Left ventricle myocardium superior (tissue), 1 donor: ENCODE measurements at places on chromosomes 2 and 18.

DNA sequence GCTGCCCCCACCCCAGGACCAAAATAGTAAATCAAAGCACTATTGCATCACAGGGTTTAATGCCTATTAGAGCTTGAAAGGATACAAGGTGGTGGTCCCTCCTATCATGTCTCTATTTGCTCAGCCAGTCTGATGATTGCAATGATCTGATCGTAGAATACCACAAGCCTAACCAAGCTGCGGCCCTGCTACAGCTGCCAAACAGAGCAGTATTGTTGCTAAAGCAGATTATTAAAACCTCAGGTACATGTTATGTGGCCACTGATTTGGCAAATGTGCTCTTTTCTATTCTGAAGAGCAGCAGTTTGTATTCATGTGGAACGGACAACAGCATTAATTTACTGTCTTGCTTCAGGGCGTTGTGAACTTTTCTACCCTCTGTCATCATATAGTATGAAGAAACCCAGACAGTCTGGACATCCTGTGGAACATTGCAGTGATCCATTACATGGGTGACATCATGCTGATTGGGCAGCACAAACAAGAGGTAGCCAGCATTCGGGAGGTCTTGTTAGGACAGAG is 8.4 kb upstream of the VAPA start:
- no peak for DNase-seq

DNA sequence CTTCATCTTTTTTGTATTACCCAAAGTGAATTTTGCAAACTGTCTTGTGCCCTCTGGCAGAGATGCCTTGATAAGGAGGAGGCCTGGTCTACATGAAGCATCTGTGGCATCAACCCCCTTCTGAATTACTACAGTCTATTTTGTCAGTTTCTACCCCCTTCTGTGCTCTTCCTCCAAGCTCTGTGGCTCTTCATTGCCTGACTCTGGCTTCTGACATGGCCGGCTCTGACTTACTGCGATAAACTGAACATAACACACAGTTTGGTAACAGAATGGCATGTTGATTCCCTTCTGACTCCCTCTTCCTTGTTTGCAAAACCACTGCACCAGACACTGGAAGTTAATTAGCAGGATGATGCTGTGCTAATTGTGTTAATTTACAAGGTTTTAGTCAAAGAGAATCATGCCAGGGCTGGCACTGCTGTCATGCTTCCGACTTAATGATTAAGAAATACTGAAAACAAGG is 122.5 kb downstream of the FIGN start:
- no peak for DNase-seq

GRCh38 chr2:52402128-52402527 is 1365.5 kb upstream of the CHAC2 start:
- no peak for DNase-seq

GRCh38 chr2:238369591-238370040 is 49.3 kb downstream of the TRAF3IP1 start:
- no peak for DNase-seq

GRCh38 chr2:152740743-152741328 is 22.4 kb downstream of the ARL6IP6 start:
- no peak for DNase-seq

GRCh38 chr2:107133412-107133811 is 247.4 kb upstream of the ST6GAL2 start:
- no peak for DNase-seq

DNA sequence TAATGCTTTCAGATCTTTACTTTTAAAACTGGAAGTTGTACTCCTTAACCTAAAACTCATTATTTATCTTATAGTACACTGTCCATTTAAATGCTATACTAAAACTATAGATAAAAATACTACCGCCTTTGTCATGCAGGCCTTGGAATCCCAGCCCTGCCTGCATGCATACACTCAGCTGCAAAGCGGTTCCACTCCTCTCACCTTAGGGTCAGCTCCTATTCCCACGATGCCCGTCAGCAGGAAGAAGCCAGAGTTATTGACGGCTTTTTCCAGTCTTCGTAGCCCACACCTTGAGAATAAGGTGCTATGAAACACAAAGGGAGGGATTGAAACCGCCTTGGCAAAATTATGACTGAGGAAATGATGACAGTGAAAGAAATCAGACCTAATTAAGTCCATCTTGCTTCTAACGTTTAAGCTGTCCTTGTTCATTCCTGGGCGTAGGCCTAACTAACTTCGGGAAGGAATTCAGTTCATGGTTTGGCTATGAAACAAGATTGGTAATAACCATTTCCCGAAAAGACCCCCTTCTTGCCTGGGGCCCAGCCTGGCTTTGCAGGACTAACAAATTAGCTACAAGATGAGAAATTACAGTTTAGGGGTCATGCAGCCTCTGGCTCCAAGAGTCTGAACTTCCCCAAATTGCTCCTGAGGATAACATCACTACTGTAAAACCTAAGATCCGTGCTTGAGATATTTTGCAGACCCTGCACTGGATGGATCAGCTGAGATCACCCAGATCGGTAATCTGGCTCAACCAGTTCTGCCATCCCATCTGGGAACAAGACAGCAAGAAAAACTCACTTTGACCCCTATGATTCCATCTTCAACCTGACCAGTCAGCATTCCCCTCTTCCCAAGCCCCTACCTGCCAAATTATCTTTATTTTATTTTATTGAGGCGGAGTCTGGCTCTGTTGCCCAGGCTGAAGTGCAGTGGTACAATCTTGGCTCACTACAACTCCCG is 17.1 kb downstream of the EPB41L5 start:
- DNase-seq, result no peak

DNA sequence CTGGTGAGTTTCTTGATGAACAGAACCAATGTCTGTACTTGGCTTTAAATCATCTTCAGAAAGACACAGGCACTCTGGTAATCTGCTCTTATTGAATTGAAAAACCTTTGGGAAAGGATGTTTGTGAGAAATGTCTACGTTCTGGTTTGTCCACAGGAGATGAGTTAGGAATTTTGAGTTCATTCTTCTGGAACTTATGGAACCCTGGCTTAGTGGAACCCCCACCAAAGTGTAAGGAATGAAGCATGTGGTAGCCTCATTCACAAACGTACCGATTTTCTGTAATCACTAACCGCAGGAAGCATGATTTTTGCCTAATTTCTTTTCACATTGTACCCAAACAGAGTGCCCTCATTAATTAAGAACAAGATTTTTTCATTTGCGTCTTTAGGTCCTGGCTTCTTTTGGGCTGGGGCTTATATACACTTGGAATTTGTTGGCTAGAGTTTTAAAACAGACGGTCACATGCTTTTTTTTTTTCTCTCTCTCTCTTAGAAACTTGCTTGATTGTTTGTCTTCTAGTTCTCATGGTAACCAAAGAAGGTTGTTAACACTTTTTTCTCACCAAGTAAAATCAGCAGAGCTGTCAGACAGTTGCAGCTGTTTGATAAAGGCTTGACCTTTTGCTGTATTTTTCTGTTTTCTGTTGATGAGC is 314.1 kb upstream of the THUMPD2 start:
- DNase-seq, result no peak

DNA sequence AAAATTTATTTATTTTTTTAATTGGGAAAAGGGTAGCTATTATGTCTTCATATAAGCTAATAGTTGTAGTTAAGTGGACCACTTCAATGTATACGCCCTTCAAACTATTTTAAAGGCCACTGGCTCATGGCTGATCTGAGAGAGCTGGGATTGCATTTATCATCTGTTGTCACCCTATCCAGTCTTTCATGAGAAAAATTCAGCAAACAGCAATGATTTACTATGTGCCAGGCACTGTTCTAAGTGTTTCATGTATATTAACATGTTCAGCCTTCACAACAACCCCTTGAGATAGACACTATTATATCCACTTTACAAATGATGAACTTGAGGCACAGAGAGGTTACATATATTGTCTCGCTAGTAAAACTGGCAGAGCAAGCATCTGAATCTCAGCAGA is 66.1 kb upstream of the ZNF397 start:
- no peak for DNase-seq

- DNase-seq, result no peak
Measured at GRCh38 chr2:232874677-232875223, 4.7 kb downstream of the SNORC start.

DNA sequence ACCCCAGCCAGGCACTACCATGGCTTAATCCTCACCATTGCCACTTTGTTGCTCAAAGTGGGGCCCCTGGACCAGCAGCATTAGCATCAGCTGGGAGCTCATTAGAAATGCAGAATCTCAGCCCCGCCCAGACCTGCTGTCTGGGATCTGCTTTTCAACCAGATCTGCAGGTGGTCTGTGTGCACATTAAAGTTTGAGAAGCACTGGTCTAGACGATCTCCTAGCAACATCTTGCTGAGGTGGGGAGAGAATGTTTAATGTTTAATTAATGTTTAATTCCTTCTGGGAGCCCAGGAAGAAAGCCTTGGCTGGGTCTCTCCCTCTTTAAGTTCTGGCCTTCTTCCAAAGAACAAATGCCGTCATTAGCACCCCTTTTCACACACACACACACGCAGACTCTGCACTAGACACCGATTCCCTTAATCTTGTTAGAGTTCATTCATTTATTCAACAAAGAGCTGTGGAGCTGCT is 53.7 kb downstream of the EDAR start:
- no peak for DNase-seq

DNA sequence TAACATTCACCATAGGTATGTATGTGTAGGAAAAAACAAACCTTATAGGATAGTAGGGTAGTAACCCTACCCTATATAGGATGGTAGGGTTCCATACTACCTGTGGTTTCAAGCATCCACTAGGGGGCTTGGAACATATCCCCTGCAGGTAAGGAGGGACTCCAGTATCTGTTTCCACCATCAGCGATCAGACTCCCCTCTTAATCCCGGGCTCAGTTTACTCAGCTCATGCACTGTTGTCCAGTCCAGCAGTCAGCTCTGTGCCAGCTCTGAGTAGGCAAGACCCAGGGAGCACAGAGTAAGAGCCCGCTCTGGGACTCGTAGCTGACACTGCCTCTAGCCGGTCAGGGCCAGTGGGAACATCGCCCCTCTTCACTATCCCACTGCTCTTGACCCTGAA is 61.7 kb downstream of the MEX3C start:
- no peak for DNase-seq

GRCh38 chr2:42764096-42764495 is at the start of gene OXER1:
Gene OXER1 (minus strand): TSS chr2:42764135. CDS start chr2:42764062, 73 bp downstream.
- DNase-seq, result no peak

DNA sequence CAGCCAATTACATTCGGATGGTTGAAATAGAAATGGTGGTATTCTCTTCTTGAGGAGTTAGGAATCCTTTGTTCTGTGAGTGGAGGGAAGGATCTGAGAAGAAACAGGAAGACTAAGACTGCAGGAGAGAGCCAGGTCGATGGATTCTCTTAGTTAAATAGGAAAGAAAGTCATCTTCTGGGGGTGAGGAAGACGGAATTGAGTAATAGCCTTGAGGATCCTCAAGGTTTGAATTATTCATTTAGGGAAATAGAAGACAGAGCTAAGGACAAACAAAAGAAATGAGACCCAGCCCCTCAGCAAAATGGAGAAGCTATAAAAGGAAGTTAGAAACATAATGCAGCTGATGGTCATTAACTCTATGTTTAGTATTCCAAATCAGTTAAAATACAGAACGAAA is 1.8 kb downstream of the LAPTM4A start:
- DNase-seq, result no peak

DNA sequence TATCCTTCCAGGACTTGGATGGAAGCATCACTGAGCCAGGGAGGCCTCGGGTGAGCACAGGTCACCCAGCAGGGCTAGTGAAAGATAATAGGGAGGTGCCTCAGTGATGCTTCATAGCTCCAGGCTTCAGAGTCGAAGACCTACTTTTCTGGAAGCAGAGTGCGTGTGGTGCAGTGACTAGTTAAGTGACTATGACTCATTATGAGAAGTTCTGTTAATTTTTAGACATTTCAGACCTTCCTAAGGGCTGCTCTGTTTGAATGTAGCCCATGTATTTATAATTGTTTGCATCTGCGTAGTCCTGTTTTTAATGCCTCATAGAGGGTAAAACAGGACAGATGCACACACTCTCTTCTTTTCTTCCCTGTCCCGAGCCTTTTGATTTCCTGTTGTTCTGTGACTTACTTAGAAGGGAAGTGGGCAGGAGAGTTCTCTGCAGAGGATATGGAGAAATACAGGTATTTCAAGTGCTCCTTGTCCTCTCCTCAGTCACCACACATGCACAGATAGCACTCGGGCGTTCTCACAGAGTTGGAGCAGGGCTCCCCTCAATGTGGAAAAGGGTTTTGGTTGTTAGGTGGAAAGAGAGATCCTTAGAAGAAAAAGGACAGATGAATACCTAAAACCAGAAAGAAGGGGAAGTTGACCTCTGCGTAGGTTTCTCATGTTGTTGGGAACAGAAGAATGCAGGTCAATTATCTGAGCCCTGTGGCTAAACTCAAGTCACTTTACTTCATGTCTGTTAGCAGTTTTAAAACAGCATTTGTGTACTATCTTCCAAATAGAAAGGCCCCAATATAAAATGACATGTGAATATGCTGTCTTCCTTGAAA is 34.7 kb downstream of the RALB start:
- DNase-seq, result no peak

DNA sequence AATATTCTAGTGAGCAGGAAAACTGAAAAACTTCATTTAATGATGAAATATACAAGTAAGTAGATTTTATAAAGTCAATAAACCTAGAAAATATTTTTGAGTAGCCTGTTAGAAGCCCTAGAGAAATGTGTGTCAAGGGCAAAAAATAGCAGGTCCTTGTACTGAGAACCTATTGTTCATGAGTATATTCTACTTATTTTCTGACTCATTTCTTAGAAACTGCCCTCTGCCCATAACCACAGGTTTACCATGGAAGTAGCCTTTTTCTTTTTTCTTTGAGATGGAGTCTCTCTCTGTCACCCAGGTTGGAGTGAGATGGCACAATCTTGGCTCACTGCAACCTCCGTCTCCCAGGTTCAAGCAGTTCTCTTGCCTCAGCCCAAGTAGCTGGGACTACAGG is 19.4 kb upstream of the SELENOI start:
- DNase-seq, result no peak

DNA sequence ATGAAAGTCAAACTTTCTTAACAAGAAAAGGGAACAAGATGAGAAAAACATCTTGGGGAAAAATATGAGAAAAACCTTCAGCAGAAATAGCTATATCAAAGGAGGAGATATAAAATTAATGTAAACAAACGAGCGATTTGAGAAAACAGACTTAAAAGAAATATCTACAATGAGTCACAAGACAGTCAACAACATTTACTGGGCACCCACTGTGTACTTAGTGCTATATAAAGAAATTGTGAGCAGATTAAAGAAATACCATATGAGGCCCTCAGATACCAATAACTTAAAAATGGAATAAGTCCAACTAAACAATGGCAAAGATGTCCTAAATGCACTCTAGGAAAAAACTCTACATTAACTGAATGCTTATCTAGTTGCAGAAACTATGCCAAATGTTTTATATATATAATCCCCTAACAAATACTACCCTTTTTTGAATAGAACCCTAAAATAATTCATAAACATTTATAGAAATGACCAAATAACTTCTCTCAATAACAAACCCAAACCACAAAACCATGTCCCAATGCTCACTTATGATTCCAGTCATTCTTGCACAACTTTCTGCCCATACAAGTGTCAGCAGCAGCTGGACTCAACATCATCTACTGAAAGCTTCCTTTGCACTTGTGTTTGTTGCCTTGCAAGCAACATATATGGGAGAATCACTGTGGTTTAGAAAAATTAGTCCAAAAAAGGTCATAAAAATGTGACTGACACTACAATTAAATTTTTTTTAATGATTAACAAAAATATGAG is 83.5 kb downstream of the COBLL1 start:
- DNase-seq, result no peak
